ENCODE measurements at places on chromosomes 5 and 9. TPM values are rescaled to one million over a fixed set of nuclear protein-coding genes. Genes with fewer than 3 reads are reported as not detected.

The ACOT12 gene
- not detected for total RNA-seq

The C7 gene
- not detected for total RNA-seq

The RLN1 gene
- total RNA-seq, result not detected

The CDX1 gene
- total RNA-seq, result not detected

Data from placental epithelial cell (primary cell).